Right lobe of liver (tissue), 6 donors: ENCODE measurements at places on chromosomes 5 and 9.

GRCh38 chr5:59020611-59021285, 437.9 kb downstream of the RAB3C start:
- no peaks in the 10 kb centered on the region for H3K4me1 ChIP-seq
- H3K27ac ChIP-seq = no peak overlapping the region
- no peaks in the 10 kb centered on the region for H3K27me3 ChIP-seq
- no peak overlapping the region for H3K4me3 ChIP-seq

DNA sequence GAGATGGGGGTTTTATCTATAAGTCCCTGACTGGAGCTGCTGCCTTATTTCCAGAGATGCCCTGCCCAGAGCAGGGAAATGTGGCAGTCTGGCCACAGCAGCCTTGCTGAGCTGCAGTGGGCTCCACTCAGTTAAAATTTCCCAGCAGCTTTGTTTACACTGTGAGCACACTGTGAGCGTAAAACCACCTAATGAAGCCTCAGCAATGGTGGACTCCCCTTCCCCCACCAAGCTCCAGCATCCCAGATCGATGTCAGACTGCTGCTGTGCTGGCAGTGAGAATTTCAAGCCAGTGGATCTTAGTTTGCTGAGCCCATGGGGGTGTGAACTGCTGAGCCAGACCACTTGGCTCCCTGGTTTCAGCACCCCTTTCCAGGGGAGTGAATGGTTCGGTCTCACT, 208.7 kb upstream of the RAI14 start:
- no peak overlapping the region for H3K4me3 ChIP-seq
- no peaks in the 10 kb centered on the region for H3K4me1 ChIP-seq
- H3K27me3 ChIP-seq = no peaks in the 10 kb centered on the region
- H3K36me3 ChIP-seq = no peaks in the 10 kb centered on the region

DNA sequence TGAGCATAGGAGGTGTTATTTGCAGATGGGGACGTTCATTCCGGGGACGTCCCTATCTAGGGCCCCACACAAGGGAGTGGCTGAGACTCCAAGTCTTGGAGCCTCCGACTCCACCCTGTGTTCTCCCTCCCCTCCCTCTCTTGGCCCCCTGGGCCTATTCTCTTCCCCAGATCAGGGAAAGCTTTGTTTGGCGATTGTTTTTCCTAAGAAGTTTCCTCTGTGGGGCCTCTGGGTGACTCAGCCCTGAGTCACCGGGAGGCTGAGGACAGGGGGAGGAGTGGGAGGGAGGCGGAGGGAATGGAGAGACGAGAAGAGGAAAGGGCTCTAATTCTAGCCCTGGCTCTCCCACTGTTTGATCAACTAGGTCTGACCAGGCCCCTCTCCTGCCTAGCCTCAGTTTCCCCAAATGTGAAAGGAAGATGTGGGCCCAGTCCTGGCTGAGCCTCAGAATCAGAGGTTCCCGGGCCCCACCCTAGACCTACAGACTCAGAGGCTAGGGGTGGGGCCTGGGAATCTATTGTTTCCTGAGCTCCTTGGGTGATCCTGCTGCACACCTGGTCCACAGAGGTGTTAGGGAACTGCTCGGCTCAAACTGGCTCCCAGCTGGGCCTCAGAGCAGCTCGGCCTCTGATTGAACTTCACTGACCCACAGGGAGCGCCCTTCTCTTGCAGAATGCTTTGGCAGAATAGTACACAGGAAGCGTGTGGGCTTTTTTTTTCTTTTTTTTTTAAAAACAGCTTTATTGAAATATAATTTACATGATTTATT, 19.2 kb downstream of the GSN start:
- peak overlapping the region; percentile 83 for H3K27ac ChIP-seq
- no peak overlapping the region for H3K4me3 ChIP-seq
- no peaks in the 10 kb centered on the region for H3K36me3 ChIP-seq
- no peaks in the 10 kb centered on the region for H3K27me3 ChIP-seq

DNA sequence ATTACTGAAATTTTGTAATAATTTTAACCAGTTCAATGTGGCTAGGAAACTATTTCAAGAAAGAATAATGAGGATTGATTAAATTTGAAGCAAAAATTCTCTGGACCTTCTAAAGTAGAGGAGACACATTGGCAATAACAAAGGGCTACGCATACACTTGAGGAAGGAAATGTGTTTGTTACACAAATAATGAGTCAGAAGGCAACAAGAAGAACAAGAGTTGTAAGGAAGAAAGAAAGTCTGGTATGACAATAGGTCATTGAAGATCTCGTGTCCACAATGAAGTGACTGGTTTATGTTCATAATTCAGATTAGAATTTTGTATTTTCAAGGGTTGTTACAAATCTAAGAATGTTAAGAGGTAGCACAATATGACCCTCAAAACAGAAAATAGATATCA, 25.8 kb downstream of the ST8SIA4 start:
- no peaks in the 10 kb centered on the region for H3K4me1 ChIP-seq
- H3K27ac ChIP-seq = no peak overlapping the region
- no peaks in the 10 kb centered on the region for H3K27me3 ChIP-seq
- no peak for DNase-seq
- H3K4me3 ChIP-seq = no peak overlapping the region

- peaks cover 4% of the 10 kb centered on the region for H3K27me3 ChIP-seq
- no peaks in the 10 kb centered on the region for H3K4me1 ChIP-seq
- H3K4me3 ChIP-seq = no peak overlapping the region
- DNase-seq = no peak
- H3K36me3 ChIP-seq = no peaks in the 10 kb centered on the region
Measured at GRCh38 chr5:73314395-73315257, 134.0 kb downstream of the FOXD1 start.

GRCh38 chr9:38342096-38342495, 50.4 kb upstream of the ALDH1B1 start:
- no peak overlapping the region for H3K27ac ChIP-seq
- no peaks in the 10 kb centered on the region for H3K36me3 ChIP-seq
- no peaks in the 10 kb centered on the region for H3K4me1 ChIP-seq
- H3K4me3 ChIP-seq = no peak overlapping the region
- H3K27me3 ChIP-seq = no peaks in the 10 kb centered on the region

- no peak overlapping the region for H3K4me3 ChIP-seq
- H3K27ac ChIP-seq = no peak overlapping the region
- H3K36me3 ChIP-seq = no peaks in the 10 kb centered on the region
- no peaks in the 10 kb centered on the region for H3K27me3 ChIP-seq
- DNase-seq = no peak
Measured at GRCh38 chr9:101601904-101602765, 7.4 kb upstream of the PPP3R2 start.

DNA sequence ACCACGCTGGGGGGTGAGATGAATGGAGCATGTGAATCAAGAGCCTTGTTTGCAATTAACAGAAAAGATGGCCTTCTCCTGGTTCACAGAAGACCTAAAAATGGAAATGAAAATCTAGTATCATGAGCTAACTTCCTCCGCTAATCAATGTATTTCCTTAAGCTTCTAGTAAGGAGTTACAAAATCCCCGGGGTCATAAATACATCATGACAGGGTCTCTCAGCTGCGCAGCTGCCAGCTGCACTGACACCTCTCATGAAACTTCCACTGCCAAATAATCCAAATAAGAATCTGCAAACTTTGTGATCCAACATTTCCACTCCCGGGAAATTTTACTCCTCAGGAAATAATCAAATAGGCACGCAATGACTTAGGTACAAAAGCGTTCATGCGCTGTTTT, 11.9 kb downstream of the MYO10 start:
- H3K4me3 ChIP-seq = no peak overlapping the region
- no peaks in the 10 kb centered on the region for H3K4me1 ChIP-seq
- no peak for DNase-seq
- H3K36me3 ChIP-seq = no peaks in the 10 kb centered on the region
- no peaks in the 10 kb centered on the region for H3K27me3 ChIP-seq

GRCh38 chr5:97004423-97005060, 68.7 kb downstream of the LNPEP start:
- no peaks in the 10 kb centered on the region for H3K36me3 ChIP-seq
- H3K4me3 ChIP-seq = no peak overlapping the region
- no peaks in the 10 kb centered on the region for H3K27me3 ChIP-seq
- DNase-seq = no peak

GRCh38 chr5:108917596-108917995, 169.9 kb downstream of the FER start:
- no peak overlapping the region for H3K27ac ChIP-seq
- H3K27me3 ChIP-seq = no peaks in the 10 kb centered on the region
- no peaks in the 10 kb centered on the region for H3K4me1 ChIP-seq
- H3K36me3 ChIP-seq = no peaks in the 10 kb centered on the region
- no peak overlapping the region for H3K4me3 ChIP-seq

DNA sequence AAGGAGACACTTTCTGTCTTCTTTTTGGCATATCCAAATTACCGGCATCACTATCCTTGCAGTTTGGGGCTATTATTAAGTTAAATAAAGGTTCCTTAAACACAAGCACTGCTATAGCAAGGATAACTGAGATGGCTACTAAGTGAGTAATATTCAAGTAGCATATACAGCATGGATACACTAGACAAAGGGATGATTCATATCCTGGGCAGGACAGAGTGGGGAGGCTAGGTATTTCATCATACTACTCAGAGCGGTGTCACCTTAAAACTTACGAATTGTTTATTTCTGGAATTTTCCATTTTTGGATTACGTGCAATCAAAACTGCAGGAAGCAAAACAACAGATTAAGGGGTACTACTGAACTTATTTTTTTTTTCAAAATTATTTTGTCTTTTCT, 54.1 kb downstream of the FER start:
- H3K27ac ChIP-seq = no peak overlapping the region
- H3K36me3 ChIP-seq = no peaks in the 10 kb centered on the region
- no peaks in the 10 kb centered on the region for H3K27me3 ChIP-seq
- no peak for DNase-seq

GRCh38 chr9:129944506-129945116, 98.4 kb downstream of the FNBP1 start:
- H3K4me1 ChIP-seq = no peaks in the 10 kb centered on the region
- no peak for DNase-seq
- no peak overlapping the region for H3K4me3 ChIP-seq

- no peaks in the 10 kb centered on the region for H3K4me1 ChIP-seq
- H3K27me3 ChIP-seq = no peaks in the 10 kb centered on the region
- no peak overlapping the region for H3K27ac ChIP-seq
- H3K4me3 ChIP-seq = no peak overlapping the region
- DNase-seq = no peak
Measured at GRCh38 chr9:114803479-114804265, 2.2 kb downstream of the TNFSF15 start.

DNA sequence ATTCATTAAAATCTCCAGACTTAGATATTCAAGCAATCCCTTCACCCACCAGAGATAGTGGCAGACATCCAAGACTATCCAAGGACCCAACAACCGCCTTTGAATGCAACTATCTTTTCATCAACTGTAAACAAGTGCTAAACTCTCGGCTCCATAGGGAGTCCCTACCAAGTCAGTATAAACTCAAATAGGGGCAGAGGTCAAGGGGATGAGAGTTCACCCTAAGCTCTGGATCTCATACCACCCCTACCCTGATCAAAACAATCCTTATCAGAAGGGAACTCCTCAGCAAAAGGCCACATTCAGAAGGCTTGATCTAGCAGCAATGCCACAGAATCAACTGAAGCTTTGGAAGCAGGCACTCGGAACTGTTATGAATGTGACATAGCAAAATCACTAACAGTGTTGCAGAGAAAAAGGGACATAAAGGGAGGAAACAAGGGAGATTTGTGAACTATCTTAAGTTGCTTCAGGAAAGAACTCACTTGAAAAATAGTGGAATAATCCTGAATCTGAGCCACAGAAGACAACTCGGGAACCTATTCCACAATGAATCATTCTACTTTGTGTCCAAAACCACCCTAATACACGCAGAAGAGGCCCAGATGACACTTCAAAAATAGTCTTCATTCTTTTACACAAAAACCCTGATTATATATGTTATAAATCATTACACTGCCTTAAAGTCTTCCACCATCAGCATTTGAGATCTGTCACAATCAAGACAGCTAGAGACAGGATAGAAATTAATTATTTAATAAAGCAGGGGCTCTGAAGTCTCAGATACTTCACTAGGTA, 49.8 kb downstream of the NR6A1 start:
- no peak for DNase-seq
- no peak overlapping the region for H3K4me3 ChIP-seq

- DNase-seq = no peak
- no peaks in the 10 kb centered on the region for H3K36me3 ChIP-seq
Measured at GRCh38 chr9:135960411-135961276, 529 bp downstream of the UBAC1 start.
